Smooth muscle cell of the brain vasculature (primary cell): ENCODE measurements at places on chromosomes 5 and 9.

- DNase-seq, result no peak
These were observed 133.4 kb downstream of the TRPM3 start for GRCh38 chr9:70987986-70988385.

GRCh38 chr9:9753266-9753665 lies 859.5 kb downstream of the PTPRD start:
- no peak for DNase-seq

GRCh38 chr5:16671208-16671607 lies 54.4 kb upstream of the RETREG1 start:
- no peak for DNase-seq

DNA sequence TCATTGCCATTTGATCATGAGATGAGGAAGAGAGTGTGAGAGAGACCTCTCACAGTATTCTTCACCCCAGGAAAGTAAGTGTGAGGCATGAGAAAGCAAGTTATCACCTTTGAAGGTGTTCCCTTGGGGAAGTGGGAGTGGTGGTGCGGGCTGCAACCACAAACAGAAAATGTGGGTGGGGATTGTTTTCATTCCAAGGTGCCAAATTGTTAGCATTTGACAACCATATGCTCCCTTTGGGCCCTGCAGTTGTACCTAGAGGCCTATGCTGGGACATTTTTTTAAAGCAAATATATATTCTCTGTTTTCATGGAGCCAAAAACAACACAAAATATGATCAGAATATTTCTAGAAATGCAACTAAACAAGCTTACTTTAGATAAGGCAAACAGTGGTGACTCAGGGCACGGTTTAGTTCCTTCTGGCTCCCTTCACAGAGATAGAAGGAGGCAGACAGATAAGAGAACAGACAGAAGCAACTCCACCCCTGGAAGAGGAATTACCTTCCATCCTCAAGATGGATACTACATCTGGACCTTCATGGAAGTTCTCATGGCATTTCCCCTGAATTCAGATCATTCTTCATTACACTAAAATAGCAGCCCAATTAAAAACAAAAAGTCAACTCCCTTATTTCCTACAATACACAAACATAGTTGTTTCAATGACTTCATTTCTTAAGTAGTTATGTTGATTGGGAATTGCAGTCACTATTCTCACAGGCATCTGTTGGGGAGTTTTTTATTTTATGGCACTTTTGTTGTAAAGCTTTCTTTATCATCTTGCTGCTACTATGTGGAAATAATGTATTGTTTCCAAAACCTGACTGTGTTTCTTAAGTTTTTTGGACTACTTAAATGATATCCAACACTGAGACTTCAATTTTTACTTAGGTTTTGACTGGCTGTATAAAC lies 416.6 kb downstream of the PLK2 start:
- no peak for DNase-seq

GRCh38 chr5:75051217-75051751 lies 1.1 kb downstream of the GCNT4 start:
- no peak for DNase-seq

DNA sequence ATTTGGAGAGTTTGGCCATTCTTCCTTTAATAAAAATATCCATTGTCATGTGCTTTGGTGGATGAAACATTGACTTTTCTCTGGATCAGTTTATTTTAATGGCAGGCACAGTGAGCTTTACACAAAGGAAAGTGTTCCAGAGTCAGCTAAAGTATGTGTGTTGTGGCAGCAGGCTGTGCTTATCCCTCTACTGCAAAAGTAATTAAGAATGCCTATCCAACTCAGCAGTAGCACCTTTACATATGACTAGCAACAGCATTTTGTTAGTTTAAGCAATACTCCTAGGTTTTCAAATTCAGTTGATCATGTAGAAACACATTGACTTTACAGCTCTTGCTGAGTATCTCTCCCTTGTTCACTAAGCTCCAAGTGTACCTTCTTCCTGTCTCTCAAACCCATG lies 730.5 kb upstream of the RGMB start:
- no peak for DNase-seq

GRCh38 chr5:10257870-10258269 lies 7.8 kb downstream of the CCT5 start:
- DNase-seq, result no peak

- no peak for DNase-seq
These were observed 34.3 kb upstream of the FSD1L start for GRCh38 chr9:105413525-105413924.

DNA sequence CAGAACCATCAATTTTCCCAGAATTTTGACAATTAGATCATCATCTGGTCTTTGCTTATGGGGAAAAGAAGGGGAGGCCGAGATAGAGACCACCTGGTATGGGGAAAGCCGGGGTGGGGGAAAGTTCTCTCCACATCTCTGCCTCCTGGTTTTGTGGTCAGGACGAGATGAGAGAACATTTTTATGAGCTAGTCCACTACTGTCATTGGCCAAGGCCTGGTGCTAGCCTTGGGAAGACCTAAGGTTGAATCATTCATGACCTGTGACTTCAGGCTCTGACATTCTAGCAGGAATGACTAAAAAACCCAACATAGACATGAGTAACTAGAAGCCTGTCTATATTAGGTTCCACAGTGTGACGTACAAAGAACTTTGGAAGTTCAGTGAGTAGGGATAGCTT lies 135.2 kb downstream of the PTTG1 start:
- DNase-seq, result no peak

GRCh38 chr5:108387758-108388157 lies 5.9 kb upstream of the FBXL17 start:
- no peak for DNase-seq

GRCh38 chr5:122385808-122386207 lies 73.8 kb downstream of the SNCAIP start:
- DNase-seq, result no peak

DNA sequence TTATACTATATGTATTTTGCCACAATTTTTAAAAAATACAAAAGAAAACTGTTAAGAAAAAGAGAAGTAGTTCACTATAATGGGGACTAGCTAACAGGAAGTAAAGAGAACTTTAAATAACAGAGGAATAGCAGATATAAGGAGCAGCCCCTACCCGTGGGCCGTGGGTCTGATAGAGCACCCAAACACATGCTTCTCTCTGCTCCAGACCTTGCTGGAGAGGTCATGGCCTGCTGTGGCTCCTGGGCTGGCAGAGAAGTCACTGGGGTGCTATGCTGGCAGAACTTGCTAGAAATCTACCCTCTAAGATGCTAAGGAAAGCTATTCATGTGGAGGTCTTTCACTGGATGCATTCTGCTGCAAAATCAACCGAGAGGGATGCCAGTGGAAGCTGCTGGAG lies 10.0 kb upstream of the TNFAIP8 start:
- no peak for DNase-seq

GRCh38 chr9:21056931-21057330 lies 20.8 kb downstream of the IFNB1 start:
- DNase-seq, result no peak

GRCh38 chr5:77305956-77306355 lies 95.5 kb downstream of the PDE8B start:
- no peak for DNase-seq

- DNase-seq, result peak; percentile 18
These were observed 39.8 kb downstream of the CYSTM1 start for GRCh38 chr5:140214831-140215230.

GRCh38 chr9:86645303-86645702 lies 291.1 kb upstream of the TUT7 start:
- no peak for DNase-seq

DNA sequence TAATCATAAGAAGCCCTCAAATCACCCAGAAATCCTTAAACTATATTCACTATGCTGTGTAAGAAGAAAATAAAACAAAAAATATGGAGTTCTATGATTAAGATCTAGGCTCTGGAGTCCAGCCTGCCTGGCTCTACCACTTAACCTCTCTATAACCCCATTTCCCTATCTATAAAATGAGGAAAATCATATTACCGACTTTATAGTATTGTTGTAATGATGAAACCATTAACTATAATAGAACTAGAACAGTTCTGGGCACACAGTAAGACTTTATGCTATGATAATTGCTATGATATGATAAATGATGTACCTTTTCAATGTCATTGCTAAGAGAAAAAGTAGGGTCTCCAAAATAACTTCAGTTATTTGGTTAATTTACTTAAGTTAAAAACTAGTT lies 40.3 kb downstream of the MPDZ start:
- DNase-seq, result no peak

DNA sequence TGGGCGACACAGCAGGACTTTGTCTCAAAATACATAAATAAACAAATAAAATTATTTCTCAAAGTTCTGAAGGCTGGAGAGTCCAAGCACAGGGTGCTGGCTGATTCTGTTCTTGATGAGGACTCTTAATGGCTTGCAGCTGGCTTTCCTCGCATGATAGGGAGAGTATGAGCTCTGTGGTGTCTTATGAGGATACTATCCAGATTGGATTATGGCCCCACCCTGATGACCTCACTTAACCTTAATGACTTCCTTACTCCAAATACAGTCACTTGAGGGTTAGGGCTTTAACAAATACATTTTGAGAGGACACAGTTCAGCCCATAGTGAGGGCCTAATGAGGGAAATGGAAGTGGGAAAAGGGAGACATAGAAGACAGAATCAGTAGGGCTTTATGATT lies 87.7 kb downstream of the FOCAD start:
- DNase-seq, result no peak

GRCh38 chr5:14870337-14871213 lies 1.0 kb downstream of the ANKH start:
- DNase-seq, result no peak

- DNase-seq, result no peak
These were observed 69.7 kb downstream of the PIK3R1 start for GRCh38 chr5:68285075-68285840.

DNA sequence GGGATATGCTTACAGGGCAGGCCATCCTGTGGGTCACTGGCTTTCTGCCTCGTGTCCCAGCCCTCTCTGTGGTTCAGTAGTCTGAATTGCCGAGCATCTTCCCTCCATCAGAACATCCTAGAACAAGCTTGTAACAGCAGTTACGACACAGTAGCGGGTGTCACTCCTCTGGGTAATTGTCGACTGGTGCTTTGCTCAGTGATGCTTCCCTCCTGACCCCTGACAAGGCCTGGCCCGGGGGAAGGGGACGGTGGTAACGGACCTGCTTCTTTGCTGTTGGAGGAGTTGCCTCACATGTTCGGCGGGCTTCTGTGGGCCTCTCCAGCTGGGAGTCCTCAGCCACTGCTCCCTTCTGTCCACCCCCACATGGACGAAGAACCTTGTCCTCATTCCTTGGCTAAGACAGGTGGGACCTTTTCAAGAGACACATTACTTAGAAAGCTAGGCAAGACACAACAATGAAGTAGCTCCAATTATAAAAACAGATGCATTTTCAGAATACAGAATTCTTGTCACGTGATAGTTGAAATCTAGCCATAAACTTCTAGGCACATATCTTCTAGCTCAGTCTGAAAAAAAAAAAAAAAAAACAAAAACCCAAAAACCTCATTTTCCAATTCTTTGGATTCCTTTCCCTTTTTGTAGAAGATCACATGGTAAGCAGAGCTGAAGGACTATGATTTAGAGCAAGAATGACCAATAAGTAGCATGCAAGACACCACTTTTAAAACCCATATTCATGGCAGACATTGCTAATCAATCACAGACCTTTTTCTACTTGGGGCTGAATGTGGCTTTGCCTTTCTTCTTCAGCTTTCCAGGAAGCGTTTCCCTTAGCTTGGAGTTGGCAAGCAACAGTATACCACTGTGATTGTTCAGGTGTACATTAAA lies 25.0 kb downstream of the HMCN2 start:
- DNase-seq, result no peak

GRCh38 chr5:54440456-54440893 lies 15.0 kb upstream of the HSPB3 start:
- DNase-seq, result no peak

GRCh38 chr9:75906531-75906930 lies 16.1 kb downstream of the PCSK5 start:
- DNase-seq, result no peak

DNA sequence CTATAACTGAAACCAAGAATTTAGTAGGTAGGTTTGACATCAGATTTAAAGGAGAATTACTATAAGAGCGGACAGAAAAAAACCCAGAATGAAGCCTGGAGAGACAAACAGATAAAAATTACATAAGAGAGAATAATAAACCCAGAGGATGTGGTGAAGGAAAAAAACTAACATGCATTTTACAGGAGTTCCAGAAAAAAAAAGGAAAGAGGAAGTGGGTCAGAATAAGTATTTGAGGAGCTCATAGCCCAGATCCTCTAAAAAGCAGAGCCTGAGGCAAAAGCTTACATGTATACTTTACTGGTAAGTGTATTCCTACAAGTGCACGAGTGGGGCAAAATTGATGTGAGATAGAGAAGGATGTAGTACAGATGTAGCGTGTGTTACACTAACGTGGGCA lies 43.1 kb upstream of the NAA35 start:
- DNase-seq, result no peak

GRCh38 chr5:9850456-9850855 lies 220.3 kb upstream of the TAS2R1 start:
- DNase-seq, result no peak

- DNase-seq, result no peak
These were observed 490.2 kb downstream of the EBF1 start for GRCh38 chr5:158609333-158610050.

DNA sequence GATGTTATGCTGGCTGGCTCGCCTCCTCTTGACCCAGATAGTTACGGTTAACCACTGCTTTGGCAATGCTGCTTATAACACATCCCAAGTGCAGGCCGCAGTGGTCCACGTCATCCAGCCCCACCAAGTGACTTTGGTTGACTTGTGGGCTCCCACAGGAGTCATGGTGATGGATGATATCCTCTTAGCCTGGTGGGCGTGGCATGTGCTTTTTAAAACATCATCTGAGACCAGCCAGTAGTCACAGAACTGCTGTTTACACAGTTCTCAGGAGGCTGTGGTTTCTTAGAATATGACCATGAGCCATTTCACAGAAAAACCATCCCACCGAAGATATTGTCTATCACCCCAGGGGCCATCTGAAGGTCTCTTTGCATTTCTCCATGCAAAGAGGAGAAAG lies 216.9 kb downstream of the SH3GL2 start:
- DNase-seq, result no peak

DNA sequence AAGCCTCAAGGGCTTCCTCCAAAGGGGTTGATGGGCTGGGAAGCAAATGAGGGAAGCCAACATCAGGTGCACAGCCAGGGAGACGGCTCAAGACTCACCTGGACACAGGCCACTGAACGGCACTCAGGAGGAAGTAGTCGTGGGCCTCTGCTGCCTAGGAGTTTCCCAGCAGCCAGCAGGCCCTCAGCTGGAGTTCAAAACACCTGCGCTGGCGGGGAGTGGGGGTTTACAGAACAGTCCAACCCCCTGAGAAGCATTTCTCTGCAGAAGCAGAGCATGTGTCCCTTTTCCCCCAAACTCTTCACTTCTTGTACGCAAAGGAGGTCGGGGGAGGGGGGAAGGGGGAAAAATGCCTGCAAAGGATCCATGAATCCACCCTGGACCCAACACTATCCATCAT lies 2.3 kb downstream of the WHRN start:
- DNase-seq, result no peak

DNA sequence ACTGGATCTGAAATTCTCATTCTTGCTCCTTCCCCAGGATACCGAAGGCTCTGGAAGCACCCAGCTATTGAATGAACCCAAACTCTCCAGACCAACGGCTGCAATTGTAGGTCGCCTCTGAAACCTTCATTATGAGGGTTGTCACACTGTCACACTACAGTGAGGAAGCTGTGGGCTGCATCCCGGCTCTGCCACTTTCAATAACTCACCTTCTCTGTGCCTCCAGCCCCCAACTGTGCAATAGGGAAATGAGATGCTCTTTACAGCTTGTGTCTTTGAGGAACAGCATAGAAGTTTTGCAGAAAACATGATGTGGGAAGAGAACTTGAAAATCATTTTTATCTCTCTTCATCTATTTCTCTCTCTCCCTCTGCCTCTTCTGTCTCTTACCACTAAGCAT lies 69.6 kb upstream of the TGFBR1 start:
- DNase-seq, result no peak
